ENCODE measurements at places on chromosomes 16 and 17. TPM values are rescaled to one million over a fixed set of nuclear protein-coding genes. Genes with fewer than 3 reads are reported as not detected.

SCGB1C2 gene
- total RNA-seq, result not detected

SLC13A5 gene
- total RNA-seq, result 1.7 TPM

FAM222B gene
- total RNA-seq, result 14.2 TPM

DNA sequence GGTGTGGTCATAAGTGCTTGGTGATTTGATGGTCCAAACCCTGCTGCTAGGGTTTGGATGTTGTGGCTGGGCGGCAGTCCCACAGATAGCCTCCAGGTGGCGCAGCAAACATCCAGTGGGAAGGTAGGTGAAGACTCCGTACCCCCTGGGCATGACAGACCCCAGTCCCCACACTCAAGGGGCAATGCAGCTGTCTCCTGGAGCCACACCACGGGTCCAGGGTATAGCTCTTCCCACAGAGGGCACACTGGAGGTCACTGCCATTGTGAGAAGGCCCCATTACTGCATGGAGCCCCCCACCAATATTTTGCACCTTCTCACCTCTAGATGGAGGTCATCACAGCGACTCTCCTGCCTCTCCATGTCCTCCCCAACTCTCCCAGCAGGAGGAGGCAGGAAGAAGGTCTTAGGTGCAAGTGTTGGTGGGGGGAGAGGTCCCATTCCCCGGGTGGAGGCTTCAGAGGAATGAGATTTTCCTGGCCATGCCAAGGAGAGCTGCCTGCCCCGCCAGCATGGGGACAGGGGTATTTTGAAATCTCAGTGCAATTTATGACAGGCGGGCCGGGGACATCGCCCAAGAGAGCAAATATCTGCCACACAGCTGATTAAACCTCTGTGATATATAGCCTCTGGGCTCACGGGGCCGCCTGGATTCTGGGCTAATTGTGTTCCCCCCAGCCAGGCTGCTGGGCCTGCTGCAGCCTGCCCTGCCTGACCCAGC lies 17.1 kb upstream of the C17orf113 start:
- no peak overlapping the region for H3K27ac ChIP-seq
- no peak for DNase-seq
- H3K4me1 ChIP-seq, result peaks cover 18% of the 10 kb centered on the region
- H3K27me3 ChIP-seq, result peaks cover 5% of the 10 kb centered on the region
- no peaks in the 10 kb centered on the region for H3K36me3 ChIP-seq

DNA sequence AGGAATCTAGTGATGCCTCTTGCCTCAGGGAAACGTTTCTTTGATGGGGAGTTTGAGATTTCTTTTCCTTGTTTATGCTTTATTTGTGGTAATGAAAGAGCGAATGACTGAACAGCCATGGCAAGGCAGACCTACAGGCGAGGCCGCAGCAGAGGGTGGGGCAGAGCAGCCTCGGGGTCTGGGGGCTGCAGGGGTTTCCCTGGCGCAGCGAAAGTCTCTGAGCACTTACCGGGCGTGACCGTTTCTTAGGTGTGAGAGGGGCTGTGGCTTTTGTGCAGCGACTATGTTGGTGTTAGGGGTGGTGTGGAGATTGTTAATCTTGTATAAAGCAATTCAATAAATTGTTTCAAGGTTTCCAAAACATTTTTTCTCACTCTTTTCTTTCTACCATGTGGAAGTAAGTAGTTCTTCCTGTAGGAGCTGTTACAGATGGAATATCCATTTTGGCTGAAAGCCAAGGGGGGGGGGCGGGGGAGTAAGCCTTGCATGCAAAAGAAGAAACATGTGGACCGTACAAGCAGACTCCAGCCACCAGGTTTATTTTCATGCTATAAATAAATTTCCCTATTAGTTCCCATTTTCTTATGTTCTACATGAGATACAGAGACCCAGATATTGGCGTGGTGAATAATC lies 34.8 kb downstream of the UBN1 start:
- H3K27ac ChIP-seq, result no peak overlapping the region
- H3K4me1 ChIP-seq, result no peaks in the 10 kb centered on the region
- H3K36me3 ChIP-seq, result peaks cover 96% of the 10 kb centered on the region
- no peaks in the 10 kb centered on the region for H3K27me3 ChIP-seq
- no peak for DNase-seq
- H3K4me3 ChIP-seq, result no peak overlapping the region

- no peak overlapping the region for H3K4me3 ChIP-seq
- no peak for DNase-seq
- no peaks in the 10 kb centered on the region for H3K4me1 ChIP-seq
- H3K27me3 ChIP-seq, result no peaks in the 10 kb centered on the region
- H3K36me3 ChIP-seq, result no peaks in the 10 kb centered on the region
Measured at GRCh38 chr17:58593123-58593522, 78.7 kb upstream of the MTMR4 start.

GRCh38 chr16:81831722-81832126 lies 52.6 kb downstream of the PLCG2 start:
- no peaks in the 10 kb centered on the region for H3K36me3 ChIP-seq
- no peak overlapping the region for H3K27ac ChIP-seq
- H3K4me1 ChIP-seq, result peaks cover 6% of the 10 kb centered on the region
- no peaks in the 10 kb centered on the region for H3K27me3 ChIP-seq

RPUSD1 gene
- 17.2 TPM for total RNA-seq

- no peaks in the 10 kb centered on the region for H3K27me3 ChIP-seq
- H3K4me1 ChIP-seq, result peaks cover 5% of the 10 kb centered on the region
- no peak overlapping the region for H3K4me3 ChIP-seq
Measured at GRCh38 chr16:84635702-84636101, 12.6 kb upstream of the KLHL36 start.

GRCh38 chr16:3595521-3596021 lies 15.8 kb downstream of the SLX4 start:
- no peaks in the 10 kb centered on the region for H3K4me1 ChIP-seq
- no peak overlapping the region for H3K4me3 ChIP-seq
- no peaks in the 10 kb centered on the region for H3K27me3 ChIP-seq
- peaks cover 7% of the 10 kb centered on the region for H3K36me3 ChIP-seq

DNA sequence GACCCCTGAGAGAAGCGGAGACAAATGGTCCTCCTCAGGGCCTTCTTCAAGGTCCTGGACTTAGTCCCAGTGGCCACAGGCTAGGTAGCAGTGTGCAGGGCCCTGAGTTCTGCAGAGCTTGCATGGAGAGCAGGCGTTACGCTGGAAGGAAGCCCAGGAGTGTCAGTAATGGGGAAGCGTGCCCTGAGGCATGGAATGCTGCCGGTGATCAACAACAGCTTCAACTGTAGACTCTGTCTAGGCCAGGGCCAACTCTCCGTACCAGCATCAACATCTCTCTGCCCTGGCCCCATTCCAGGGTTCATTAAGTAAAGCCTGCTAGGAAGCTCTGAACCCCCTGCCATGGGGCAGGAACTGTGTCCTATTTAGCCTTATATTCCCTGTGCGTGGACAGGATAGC lies 568 bp upstream of the TNK1 start:
- peaks cover 39% of the 10 kb centered on the region for H3K4me1 ChIP-seq
- DNase-seq, result no peak
- peak overlapping the region; percentile 59 for H3K27ac ChIP-seq
- no peaks in the 10 kb centered on the region for H3K27me3 ChIP-seq
- H3K4me3 ChIP-seq, result peak overlapping the region; percentile 57

GRCh38 chr17:51546114-51546513 lies 285.8 kb downstream of the UTP18 start:
- no peak overlapping the region for H3K4me3 ChIP-seq
- no peaks in the 10 kb centered on the region for H3K27me3 ChIP-seq

GRCh38 chr17:44775838-44776621 lies 17.2 kb downstream of the ADAM11 start:
- H3K4me1 ChIP-seq, result peaks cover 19% of the 10 kb centered on the region
- no peaks in the 10 kb centered on the region for H3K36me3 ChIP-seq
- peak overlapping the region; percentile 60 for H3K27ac ChIP-seq
- H3K4me3 ChIP-seq, result peak overlapping the region; percentile 54
- DNase-seq, result no peak
- H3K27me3 ChIP-seq, result no peaks in the 10 kb centered on the region

- H3K4me1 ChIP-seq, result peaks cover 5% of the 10 kb centered on the region
- no peak overlapping the region for H3K4me3 ChIP-seq
- peaks cover 24% of the 10 kb centered on the region for H3K36me3 ChIP-seq
- no peak overlapping the region for H3K27ac ChIP-seq
- DNase-seq, result no peak
Measured at GRCh38 chr17:39487946-39488345, 26.7 kb downstream of the CDK12 start.

ARL5C gene
- not detected for total RNA-seq

GRCh38 chr17:66580184-66580955 lies 254.5 kb upstream of the CACNG5 start:
- no peak overlapping the region for H3K4me3 ChIP-seq
- H3K27ac ChIP-seq, result peak overlapping the region; percentile 51
- no peak for DNase-seq
- no peaks in the 10 kb centered on the region for H3K36me3 ChIP-seq
- H3K4me1 ChIP-seq, result peaks cover 23% of the 10 kb centered on the region

RUNDC3A gene
- total RNA-seq, result 2.0 TPM

ABCA10 gene
- total RNA-seq, result 32.2 TPM

RHBDF1 gene
- total RNA-seq, result 86.9 TPM

ADORA2B gene
- 33.4 TPM for total RNA-seq

DNA sequence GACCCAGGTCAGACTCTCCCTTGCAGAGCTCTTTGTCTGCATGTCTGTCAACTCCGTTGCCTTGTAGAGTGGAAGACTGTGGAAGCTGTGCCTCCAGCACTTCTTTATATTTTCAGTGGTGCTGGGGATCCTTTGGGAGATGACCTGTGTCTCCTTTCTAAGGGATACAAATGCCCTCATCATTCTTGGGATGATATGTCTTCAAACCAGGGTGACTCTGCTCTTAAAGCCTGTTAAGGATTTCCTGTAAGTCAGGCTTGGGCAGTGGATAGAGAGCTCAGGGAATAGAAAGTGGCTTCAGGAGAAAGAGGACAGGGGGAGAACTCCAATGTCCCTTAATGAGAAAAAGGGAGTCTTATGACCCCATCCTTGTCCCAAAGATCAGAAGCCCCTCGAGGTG lies 1.5 kb downstream of the HOXB3 start:
- H3K27me3 ChIP-seq, result peaks cover 6% of the 10 kb centered on the region
- no peak overlapping the region for H3K4me3 ChIP-seq
- H3K36me3 ChIP-seq, result no peaks in the 10 kb centered on the region
- DNase-seq, result no peak

DNA sequence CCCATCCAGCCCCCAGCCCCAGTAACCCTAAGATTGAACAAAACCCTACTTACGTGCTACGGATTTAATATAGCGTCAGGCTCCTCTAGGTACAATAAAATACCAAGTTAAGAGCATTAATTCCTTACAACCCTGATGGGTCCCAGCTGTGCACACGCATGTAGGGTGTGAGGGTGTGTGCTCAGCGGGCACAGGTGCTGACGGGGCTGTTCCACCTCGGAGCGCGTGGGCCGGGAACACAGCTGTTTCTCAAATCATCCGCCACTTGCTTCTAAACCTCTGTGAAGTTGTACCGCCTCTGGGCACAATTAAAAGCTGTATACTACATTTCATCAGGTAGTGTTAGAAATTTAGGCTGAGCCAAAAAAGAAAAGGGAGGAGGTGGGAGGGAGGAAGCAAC lies 478.6 kb downstream of the MAF start:
- H3K27ac ChIP-seq, result no peak overlapping the region
- H3K4me1 ChIP-seq, result no peaks in the 10 kb centered on the region
- H3K4me3 ChIP-seq, result no peak overlapping the region
- H3K36me3 ChIP-seq, result no peaks in the 10 kb centered on the region
- no peak for DNase-seq

Data from vagina (tissue), 2 donors.